ENCODE measurements at places on chromosomes 12 and 14. TPM values are rescaled to one million over a fixed set of nuclear protein-coding genes. Genes with fewer than 3 reads are reported as not detected.

Gene DTX1
- total RNA-seq, result 0.49 TPM

Gene NT5DC3
- 12.6 TPM for total RNA-seq

Gene TMPRSS12
- total RNA-seq, result not detected

Gene SOX5
- total RNA-seq, result 9.6 TPM

Gene TSPAN11
- 0.07 TPM for total RNA-seq

Gene KRT5
- total RNA-seq, result not detected

Gene CD69
- not detected for total RNA-seq

Gene CNTN1
- total RNA-seq, result 0.17 TPM

Gene GALNT6
- total RNA-seq, result 0.44 TPM

Gene KRT73
- not detected for total RNA-seq

Gene ABHD12B
- not detected for total RNA-seq

Gene SLC25A47
- not detected for total RNA-seq

Gene B4GALNT3
- total RNA-seq, result 0.88 TPM

Gene CMA1
- not detected for total RNA-seq

Gene RERGL
- total RNA-seq, result 0.98 TPM

Gene PPTC7
- 27.6 TPM for total RNA-seq

Gene ITGA5
- 32.3 TPM for total RNA-seq

Gene POTEM
- total RNA-seq, result not detected

Gene ANHX
- total RNA-seq, result not detected

- DNase-seq, result no peak
Observed at GRCh38 chr14:51969852-51970540, 19.4 kb upstream of the RTRAF start.

DNA sequence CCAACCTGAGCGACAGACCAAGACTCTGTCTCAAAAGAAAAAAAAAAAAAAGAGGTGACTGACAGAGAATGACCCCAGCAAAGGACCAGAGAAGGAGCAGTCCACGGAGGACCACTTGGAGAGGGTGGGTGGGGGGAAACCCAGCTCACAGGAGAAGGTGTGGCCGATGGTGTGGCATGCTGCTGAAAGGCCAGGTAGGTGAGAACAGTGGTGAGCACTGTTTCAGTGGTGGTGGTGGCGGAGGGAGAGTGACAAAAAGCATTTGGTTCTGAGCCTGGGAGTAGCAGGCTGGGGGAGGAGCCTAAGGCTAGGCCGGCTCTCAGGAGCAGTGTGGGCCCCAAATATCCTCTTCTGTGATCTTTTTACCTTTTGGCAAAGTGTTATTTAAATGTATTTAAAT is 63.8 kb downstream of the IRF2BPL start:
- no peak for DNase-seq

GRCh38 chr14:43853541-43853940 is 653.5 kb downstream of the FSCB start:
- no peak for DNase-seq

DNA sequence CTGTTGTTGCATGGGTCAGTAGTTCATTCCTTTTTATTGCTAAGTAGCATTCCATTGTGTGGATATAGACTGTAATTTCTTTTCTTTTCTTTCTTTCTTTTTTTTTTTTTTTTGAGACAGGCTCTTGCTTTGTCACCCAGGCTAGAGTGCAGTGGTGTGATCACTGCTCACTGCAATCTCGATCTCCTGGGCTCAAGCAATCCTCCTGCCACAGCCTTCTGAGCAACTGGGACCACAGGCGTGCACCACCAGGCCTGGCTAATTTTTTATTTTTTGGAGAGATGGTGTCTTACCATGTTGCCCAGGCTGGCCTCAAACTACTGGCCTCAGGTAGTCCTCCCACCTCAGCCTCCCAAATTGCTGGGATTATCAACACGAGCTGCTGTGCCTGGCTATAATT is 5.2 kb downstream of the ATP6V0A2 start:
- DNase-seq, result no peak

GRCh38 chr12:27212861-27213260 is 31.2 kb upstream of the STK38L start:
- no peak for DNase-seq

GRCh38 chr14:68959035-68959434 is 20.1 kb downstream of the ACTN1 start:
- no peak for DNase-seq

- no peak for DNase-seq
Observed at GRCh38 chr12:80269803-80270552, 170.6 kb downstream of the OTOGL start.

GRCh38 chr12:51011955-51012354 is 14.2 kb downstream of the SLC11A2 start:
- DNase-seq, result peak; percentile 47

DNA sequence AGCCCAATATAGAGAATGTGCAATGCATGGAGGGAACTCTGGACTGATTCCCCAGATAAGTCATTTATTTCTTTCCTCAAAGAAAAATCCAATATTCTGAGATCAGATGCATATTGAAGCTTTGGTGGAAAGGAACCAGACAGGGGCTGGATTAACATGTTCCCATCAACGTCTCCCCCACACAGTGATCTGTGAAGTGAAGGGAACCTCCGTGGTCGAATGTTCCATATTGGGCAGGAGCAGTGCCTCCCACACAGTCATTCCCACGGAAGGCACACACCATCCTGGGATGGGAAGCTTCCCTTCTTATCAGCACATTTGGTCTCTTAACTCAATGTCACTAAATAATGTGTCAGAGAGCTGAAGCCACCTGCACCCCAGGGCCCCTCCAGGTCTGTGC is 247.1 kb downstream of the BCL11B start:
- DNase-seq, result no peak

DNA sequence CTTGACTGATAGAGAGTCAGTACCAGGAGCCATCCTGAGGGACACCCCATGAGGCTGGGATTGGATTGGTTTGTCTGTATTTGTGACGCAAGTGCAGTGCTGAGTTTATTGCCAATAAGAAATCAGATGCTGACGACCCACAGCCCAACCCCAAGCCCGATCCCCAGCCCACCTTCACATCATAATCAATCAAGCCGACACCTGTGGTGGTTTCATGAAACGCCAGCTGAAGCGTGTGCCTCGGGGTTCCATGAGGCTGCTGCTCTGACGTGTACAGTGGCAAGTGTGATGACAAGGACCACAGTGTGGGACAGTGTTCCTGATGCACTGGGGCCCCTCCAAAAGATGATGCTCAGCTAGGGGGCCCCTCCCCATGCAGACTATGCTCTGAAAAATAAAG is 62.1 kb upstream of the C14orf180 start:
- DNase-seq, result no peak

- DNase-seq, result no peak
Observed at GRCh38 chr14:75236467-75236866, 42.2 kb upstream of the FOS start.

- no peak for DNase-seq
Observed at GRCh38 chr12:1878695-1879094, 39.8 kb downstream of the CACNA2D4 start.

DNA sequence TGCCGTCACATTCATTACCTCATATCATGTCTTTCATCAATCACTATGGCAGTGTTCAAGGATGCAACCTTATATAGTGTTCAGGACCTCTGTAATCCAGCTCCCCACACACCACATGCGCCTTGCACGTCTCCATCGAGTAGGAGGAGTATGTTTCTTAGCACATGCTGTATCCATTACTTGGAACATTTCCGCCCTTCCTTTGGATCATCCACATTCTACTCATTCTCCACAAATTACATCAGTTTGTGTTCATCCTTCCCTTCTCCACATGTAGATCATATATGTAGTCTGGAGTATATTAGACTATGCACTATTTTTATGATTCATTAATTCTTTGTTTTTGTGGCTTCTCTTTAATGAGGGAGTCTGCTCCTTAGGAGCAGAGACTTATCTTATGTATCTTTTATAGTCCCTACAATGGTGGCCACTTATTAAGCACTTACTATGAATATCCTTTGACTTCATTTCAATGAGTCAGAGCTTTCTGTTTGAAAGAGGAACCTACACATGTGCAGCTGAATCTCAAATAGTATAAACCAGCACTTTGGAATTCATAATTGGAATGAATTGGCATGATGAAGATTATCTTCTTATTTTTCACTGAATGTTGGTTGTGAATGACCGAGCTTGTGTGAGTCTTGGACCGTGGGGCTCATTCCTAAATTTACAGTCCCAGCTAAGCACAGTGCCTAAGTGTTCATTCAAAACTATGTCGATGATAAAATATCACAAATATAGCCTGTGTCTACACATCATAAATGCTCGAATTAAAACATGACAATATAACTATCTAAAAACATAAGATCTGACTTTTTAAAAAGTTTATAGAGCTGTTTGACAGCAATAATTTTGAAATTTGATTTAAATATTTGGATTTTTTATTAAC is 30.2 kb upstream of the NPAS3 start:
- DNase-seq, result no peak

DNA sequence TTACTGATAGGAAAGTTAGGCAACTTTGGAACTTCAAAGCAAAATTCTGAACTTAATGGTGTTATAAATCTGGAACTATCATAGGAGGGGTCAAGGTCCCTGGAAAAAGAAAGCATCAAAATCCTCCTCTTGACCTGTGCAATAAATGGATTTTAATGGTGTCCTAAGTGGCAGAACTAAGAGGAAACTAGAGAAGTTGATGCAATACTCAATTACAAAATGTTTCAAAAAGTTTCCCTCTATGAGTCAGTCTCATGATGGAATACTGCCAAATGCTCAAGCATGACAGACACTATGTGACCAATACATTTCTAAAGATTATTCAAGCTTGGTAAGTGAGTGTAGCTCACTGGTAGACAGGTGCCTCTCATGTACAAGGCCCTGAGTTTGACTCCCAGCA is 47.7 kb upstream of the ERGIC2 start:
- DNase-seq, result no peak

- no peak for DNase-seq
Observed at GRCh38 chr14:52954346-52955214, 3.7 kb upstream of the FERMT2 start.

- DNase-seq, result peak; percentile 47
Observed at GRCh38 chr14:75980856-75981255, 939 bp downstream of the TGFB3 start.

- no peak for DNase-seq
Observed at GRCh38 chr12:124565656-124566160, 1.7 kb downstream of the NCOR2 start.

- no peak for DNase-seq
Observed at GRCh38 chr12:109752117-109753053, 38.8 kb downstream of the FAM222A start.

DNA sequence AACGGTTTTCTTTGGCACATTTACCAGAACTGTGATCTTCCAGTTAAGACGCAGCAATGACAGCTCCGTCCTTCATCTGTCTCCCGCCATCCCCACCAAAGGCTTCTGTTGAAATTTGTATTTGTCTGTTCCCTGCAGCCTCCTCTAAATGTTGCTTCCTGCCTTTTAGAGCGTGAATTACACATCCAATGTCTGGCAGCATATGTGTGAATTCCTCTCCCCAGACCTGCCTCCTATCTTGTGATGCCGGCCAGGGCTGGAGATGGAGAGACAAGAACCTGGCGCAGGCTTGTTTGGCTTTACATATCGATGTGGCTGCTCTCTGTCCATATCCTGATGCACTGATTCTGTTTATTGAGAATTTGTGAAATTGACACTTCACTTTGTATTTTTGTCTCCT is 738.4 kb upstream of the TMEM132C start:
- DNase-seq, result no peak

GRCh38 chr12:41681898-41682297 is 462.8 kb downstream of the GXYLT1 start:
- no peak for DNase-seq

DNA sequence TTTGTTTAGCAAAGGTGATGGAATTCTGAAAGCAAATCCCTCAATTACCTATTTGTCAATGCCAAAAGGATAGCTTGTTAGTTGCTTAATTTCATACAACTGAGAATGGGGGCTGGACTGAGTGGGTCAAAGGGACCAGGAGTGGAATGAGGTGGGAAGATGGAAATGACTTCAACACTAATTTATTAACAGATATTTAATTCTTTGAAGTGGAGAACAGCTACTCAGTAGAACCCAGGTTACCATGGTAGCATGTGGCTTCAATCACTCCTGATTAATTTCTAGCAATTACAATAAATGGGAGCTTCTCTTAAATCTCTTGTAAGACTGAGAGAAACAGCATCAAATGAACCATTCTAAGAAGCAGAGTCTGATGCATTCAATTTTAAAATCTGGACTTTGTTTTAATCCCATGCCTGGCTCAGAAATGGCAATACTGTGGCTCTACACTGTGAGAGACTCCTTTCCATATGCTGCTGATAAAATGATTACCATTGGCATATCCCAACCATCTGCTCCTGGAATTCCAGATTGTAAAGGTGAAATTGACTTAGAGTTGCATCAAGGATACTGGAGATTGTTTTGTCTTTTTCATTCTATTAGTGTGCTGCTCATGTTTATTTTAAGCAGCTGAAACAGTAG is 607.8 kb downstream of the SNAPC1 start:
- DNase-seq, result no peak

GRCh38 chr12:95224202-95225170 is 6.9 kb downstream of the VEZT start:
- DNase-seq, result no peak

- DNase-seq, result no peak
Observed at GRCh38 chr12:71900091-71900490, 38.6 kb upstream of the TPH2 start.

GRCh38 chr12:124774462-124775167 is 89.0 kb downstream of the SCARB1 start:
- DNase-seq, result peak; percentile 35

- DNase-seq, result no peak
Observed at GRCh38 chr12:104006929-104007328, 41.3 kb downstream of the TDG start.

GRCh38 chr12:54692353-54692752 is 44.2 kb upstream of the DCD start:
- no peak for DNase-seq

- DNase-seq, result no peak
Observed at GRCh38 chr12:18690653-18691052, 47.2 kb downstream of the PLCZ1 start.

- no peak for DNase-seq
Observed at GRCh38 chr14:103346286-103346685, 12.2 kb downstream of the EIF5 start.

- no peak for DNase-seq
Observed at GRCh38 chr12:93065896-93066295, 136.8 kb upstream of the EEA1 start.

GRCh38 chr12:11238275-11238674 is 31.2 kb downstream of the PRB3 start:
- no peak for DNase-seq

GRCh38 chr12:14782756-14783155 is 20.5 kb downstream of the WBP11 start:
- DNase-seq, result no peak

GRCh38 chr14:54435500-54435981 is 5.6 kb downstream of the CNIH1 start:
- DNase-seq, result no peak

GRCh38 chr12:108964371-108965352 is 56.2 kb downstream of the SVOP start:
- DNase-seq, result peak; percentile 2

DNA sequence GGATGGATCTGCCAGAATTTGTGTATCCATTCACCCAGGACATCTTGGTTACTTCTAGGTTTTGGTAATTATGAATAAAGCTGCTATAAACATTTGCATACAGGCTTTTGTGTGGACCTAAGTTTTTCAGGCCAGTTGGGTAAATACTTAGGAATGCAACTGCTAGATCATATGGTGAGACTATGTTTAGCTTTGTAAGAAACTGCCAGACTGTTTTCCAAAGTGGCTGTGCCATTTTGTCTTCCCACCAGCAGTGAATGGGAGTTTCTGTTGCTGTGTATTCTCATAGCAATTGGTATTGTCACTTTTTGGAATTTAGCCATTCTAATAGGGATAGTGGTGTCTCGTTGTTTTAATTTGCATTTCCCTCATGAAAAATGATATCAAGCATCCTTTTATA is 133.0 kb downstream of the KIF26A start:
- DNase-seq, result no peak

- DNase-seq, result no peak
Observed at GRCh38 chr14:52026017-52026660, 36.8 kb downstream of the RTRAF start.
